ENCODE measurements at places on chromosomes 6 and 20. TPM values are rescaled to one million over a fixed set of nuclear protein-coding genes. Genes with fewer than 3 reads are reported as not detected.

Gene MCCD1
- total RNA-seq, result not detected

Gene FERMT1
- total RNA-seq, result 6.4 TPM

Gene VWA7
- total RNA-seq, result 0.26 TPM

Gene B3GALT4
- total RNA-seq, result 4.9 TPM

Gene PGC
- total RNA-seq, result not detected

Gene HTR1E
- total RNA-seq, result not detected

Gene PACRG
- 0.20 TPM for total RNA-seq

Gene LAMP5
- 0.69 TPM for total RNA-seq

Gene MMP24
- 0.98 TPM for total RNA-seq

Data from smooth muscle cell of the pulmonary artery (primary cell).